Stimulated activated CD8-positive, alpha-beta memory T cell treated with anti-CD3 and anti-CD28 coated beads, Interleukin-7, amount 100 ng/mL, for 48 hours (primary cell): ENCODE measurements at places on chromosomes 6 and 20.

DNA sequence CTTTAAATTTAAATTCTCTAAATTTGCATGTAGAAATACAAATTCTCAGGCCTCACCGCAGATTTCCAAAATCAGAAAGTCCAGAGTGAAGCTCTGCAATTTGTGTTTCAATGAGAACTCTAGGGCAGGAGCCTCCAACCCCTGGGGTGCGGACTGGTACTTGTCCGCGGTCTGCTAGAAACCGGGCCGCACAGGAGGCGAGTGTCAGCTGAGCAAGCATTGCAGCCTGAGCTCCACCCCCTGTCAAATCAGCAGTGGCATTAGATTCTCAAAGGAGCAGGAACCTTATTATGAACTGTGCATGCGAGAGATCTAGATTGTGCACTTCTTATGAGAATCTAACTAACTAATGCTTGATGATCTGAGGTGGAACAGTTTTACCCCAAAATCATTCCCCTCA is 203.0 kb upstream of the PCSK2 start:
- DNase-seq, result no peak

- DNase-seq, result no peak
These were observed 69.7 kb downstream of the ANKS1A start for GRCh38 chr6:34958734-34959133.

- DNase-seq, result no peak
These were observed 216.0 kb downstream of the DLL1 start for GRCh38 chr6:170074907-170075306.

GRCh38 chr6:34696739-34697543 is at the start of gene ILRUN:
TSS of gene ILRUN (minus strand) at chr6:34696767. CDS start at chr6:34696603, 164 bp downstream.
- DNase-seq, result peak; percentile 88

GRCh38 chr6:74166849-74167248 is 470.8 kb downstream of the CD109 start:
- DNase-seq, result no peak

DNA sequence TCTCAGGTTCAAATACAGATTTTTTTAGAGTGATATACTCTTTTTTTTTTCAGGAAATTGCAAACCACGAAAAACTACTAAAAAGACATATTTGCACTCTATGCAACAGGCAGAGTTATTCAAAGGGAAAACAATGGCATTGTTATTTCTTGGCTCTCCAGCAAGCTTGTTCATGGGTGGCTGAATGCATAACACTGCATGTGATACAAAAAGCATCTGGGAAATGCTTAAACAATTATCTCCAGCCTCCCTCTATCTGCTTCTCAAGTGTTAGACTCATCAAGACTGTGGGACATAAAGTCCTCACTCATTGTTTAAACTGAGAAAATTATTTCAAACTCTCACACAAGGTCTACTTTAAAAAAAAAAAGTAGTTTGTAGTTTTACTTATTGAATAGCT is 7.3 kb upstream of the COL12A1 start:
- no peak for DNase-seq

- no peak for DNase-seq
These were observed 41.8 kb downstream of the KCNS1 start for GRCh38 chr20:45059022-45059728.

GRCh38 chr20:53262365-53262764 is 290.2 kb downstream of the TSHZ2 start:
- DNase-seq, result no peak

DNA sequence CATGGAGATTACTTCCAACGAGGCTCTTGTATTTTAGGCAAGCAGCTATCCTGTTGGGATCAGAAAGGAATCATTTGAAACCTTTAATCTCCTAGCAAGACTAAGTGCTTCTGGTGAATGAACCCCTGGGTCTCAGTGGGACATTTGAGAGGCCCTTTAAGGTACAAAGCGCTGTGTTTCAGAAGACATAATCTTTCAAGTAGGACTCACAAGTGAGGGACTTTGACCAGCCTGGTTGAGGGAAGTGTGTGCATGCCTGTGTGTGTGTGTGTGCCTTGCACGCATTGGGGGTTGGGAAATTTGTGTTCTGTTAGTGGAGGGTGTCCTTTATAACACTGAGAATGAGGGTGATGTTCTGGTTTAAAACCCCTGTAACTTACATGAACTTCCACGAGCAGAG is 64.4 kb upstream of the KCNG1 start:
- DNase-seq, result no peak
